GM13977 (cell line): ENCODE measurements at places on chromosomes 5 and 9.

- no peak for DNase-seq
These were observed 408.2 kb downstream of the PRR16 start for GRCh38 chr5:120872297-120872696.

DNA sequence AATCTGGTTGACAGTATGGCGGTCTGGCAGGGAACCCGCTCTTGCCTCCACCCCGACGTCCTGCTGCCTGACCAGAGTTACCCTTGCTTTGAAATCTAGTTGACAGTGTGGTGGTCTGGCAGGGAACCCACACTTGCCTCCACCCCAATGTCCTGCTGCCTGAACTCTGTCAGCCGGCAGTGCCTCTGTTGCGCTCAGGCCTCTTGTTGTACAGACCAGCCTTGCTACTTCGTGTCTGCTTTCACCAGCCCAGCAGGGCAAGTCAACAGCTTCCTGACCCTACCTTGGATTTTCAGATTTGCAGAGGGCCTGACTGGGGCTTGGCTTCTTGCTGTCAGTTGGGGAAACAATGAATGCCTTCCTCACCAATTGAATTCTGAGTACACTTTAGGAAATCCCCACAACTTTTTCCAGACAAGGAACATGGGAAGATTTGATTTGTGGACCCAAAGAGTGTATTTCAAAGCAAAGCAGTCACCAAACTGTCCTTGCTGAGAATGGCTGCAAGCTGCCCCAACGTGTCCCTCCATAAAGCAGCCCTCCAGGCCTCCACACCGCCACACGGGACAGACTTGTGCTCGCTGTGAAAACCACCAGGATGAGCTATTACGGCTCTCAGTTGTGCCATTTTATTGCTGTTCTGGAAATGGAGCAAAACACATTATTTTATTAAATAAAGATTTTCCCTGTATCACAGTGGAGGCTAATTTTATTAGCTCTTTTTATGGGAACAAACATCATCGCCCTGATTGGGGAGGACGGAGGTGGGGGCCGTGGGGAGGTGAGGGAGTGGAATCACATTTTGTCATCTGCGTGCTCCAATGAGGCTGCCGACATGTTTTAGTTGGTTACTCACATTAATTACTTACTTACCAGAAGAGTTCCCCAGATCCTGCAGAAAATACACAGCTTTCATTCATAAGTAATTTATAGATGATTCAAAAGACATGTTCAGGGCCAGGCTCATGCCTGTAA is 189.3 kb downstream of the AOPEP start:
- DNase-seq: no peak

- DNase-seq: no peak
These were observed 27.8 kb upstream of the CSF1R start for GRCh38 chr5:150114102-150114641.

DNA sequence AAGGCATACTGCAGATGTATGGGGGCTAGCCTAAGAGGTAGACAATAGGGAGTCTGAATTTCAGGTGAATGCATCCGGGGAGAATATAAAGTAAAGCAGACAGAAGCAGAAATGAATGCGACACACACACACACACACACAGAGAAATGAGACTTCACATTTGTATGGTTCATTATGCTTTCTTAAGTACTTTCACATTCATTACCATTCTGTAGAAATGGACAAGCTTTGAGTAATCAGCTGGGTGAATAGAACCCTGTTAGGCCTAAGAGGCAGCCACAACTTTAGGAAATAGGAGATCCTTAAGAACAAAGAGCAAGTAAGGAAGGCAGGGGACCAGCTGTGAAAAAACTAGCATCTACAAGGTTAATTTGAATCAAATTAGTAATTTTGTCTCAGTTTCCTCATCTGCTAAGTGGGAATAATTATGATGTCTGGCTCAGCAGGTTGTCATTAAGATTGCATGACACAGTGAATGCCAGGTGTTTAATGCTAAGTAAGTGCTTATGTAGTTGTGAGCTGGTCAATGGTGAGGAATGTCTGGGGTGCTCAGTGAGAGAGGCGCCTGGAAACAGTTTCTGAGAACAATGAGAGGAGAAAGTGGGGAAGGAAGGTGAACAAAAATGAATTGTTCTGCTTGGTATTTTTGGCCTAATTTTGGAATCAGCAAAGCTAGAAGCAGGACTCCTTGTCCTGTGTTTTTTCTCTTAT is 265.8 kb upstream of the CLINT1 start:
- no peak for DNase-seq
